Activated naive CD4-positive, alpha-beta T cell treated with anti-CD3 and anti-CD28 coated beads, Interleukin-2, amount 50 U/mL, for 72 hours (primary cell): ENCODE measurements at places on chromosomes 6 and 20.

- DNase-seq: no peak
Observed at GRCh38 chr20:11992426-11992825, 74.7 kb downstream of the BTBD3 start.

GRCh38 chr6:120496661-120497060 lies 837.6 kb downstream of the TBC1D32 start:
- DNase-seq: no peak

DNA sequence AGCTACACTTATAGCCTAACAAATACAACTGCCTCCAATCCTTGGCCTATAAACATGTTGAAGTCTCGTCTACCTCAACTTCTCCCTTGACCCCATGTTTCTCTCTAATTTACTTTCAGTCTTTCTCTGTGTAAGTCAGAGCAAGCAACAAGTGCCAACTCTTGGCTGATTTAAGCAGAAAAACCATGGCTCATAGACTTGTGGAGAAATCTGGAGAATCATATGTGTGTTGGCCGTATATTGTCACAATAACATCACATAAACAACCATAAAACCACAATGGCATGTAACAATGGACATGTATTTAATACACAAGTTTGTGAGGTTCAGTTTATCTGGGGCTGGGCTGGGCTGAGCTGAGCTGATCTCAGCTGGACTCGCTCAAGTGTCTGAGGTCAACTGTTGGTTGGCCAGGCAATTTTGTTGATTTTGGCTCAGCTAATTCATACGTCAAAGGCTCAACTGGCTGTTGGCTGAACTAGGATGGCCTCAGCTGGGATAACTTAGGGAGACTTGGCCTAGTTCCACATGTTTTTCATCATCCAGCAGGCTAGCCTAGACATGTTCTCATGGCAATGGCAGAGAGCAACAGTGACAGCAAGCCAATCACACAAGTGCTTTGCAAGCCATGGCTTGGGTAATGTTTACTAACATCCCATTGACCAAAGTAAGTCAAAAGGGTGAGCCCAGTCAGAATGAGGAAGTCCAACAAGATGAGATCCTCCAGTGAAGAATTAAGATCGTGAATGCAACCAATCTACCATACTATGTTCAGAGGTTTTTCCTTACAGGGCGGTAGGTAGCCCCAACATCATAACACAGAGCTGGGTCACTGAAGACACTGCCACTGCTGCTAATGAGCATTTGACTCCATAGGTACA lies 12.9 kb upstream of the TBC1D22B start:
- DNase-seq: no peak

- no peak for DNase-seq
Observed at GRCh38 chr20:25220810-25221591, 25.5 kb downstream of the ENTPD6 start.

- no peak for DNase-seq
Observed at GRCh38 chr6:67606906-67607828, 1027.9 kb upstream of the ADGRB3 start.

DNA sequence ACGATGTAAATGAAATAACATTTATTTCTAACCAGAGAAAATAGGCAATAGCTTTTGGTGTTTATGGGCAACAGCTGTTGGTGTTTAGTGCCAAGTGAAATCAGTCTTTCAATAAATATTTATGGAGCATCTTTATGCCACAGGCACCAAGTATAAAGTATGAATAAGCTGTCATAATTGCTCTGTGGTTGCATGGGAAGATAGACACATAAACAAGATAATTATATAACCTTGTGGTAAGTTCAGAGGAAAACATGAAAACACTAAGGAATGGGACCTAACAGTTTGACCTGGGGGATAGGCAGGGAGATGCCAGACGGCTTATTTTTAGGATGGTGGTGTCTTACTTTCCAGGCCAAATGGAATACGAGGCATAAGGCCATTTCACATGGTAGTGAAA lies 110.9 kb downstream of the GFRAL start:
- DNase-seq: no peak

GRCh38 chr6:144123836-144124235 lies 26.5 kb upstream of the STX11 start:
- no peak for DNase-seq

GRCh38 chr20:59580991-59581401 lies 23.3 kb upstream of the PHACTR3 start:
- no peak for DNase-seq

GRCh38 chr6:22801831-22802230 lies 232.5 kb downstream of the HDGFL1 start:
- DNase-seq: no peak

GRCh38 chr6:21138336-21139069 lies 455.0 kb upstream of the SOX4 start:
- DNase-seq: no peak

- no peak for DNase-seq
Observed at GRCh38 chr6:42441697-42442081, 10.0 kb downstream of the TRERF1 start.

- no peak for DNase-seq
Observed at GRCh38 chr6:129635396-129636130, 74.4 kb downstream of the ARHGAP18 start.

- DNase-seq: no peak
Observed at GRCh38 chr20:7137395-7138151, 370.1 kb downstream of the BMP2 start.

- peak; percentile 87 for DNase-seq
Observed at GRCh38 chr20:37095599-37096414, at the start of gene RBL1. Gene RBL1, minus strand, starts transcription at chr20:37095997. Its CDS starts 69 bp downstream, at chr20:37095928.

GRCh38 chr6:155128977-155129376 lies 133.9 kb downstream of the TIAM2 start:
- no peak for DNase-seq

GRCh38 chr20:32139947-32140346 lies 30.4 kb downstream of the TM9SF4 start:
- no peak for DNase-seq

DNA sequence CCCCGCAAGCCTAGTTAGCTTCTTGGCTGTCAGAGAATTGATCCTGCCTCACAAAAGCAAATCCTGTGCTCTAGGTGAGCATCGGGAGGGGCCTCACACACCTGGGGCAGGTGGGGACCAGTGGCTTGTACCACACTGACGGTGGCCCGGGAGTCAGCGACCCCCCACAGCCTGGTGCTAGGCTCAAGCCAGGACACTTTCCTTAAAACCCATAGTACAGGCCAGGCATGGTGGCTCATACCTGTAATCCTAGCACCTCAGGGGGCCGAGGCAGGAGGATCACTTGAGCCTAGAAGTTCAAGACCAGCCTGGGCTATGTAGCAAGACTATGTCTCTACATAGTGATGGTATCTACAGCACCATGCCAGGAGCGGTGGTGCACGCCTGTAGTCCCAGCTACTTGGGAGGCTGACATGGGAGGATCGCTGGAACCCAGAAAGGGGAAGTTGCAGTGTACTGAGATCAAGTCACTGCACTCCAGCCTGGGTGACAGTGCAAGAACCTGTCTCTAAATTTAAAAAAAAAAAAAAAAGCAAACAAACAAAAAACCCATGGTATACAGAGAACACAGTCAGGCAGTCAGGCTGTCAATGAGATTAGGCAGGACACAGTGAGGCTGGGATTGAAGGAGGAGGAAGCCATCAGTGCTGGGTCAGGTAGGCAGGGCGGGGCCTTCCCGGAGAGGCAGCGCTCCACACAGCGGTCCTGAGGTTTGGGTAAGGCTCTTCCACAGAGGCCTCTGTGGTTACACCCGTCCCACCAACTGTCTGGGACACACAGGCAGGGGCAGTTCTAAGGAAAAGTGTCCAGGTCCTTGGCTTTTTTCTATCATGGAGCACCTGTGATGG lies 41.3 kb downstream of the SYNJ2 start:
- no peak for DNase-seq

DNA sequence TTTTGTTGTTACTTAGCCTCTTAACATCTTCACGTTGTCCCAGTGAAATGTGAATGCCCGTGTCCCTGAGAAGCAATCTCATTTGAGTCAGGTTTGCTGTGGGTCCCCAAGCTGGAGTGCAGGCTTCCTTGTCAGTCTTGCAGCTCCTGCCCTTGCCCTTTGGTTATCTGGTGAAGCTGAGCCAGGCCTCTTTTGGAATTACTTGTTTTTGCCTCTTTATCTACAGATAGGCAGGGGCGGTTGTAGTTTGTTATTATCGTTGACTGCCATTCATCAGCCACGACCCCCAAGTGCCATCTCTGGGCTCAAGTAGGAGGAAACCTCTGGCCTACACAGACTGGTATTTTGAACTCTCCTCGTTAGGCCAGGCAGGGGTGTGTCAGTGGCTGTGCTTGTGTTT lies 2.2 kb downstream of the TMEM14C start:
- no peak for DNase-seq

GRCh38 chr6:166277018-166277417 lies 31.2 kb downstream of the PRR18 start:
- no peak for DNase-seq

- no peak for DNase-seq
Observed at GRCh38 chr20:63425846-63426485, 46.5 kb downstream of the KCNQ2 start.

DNA sequence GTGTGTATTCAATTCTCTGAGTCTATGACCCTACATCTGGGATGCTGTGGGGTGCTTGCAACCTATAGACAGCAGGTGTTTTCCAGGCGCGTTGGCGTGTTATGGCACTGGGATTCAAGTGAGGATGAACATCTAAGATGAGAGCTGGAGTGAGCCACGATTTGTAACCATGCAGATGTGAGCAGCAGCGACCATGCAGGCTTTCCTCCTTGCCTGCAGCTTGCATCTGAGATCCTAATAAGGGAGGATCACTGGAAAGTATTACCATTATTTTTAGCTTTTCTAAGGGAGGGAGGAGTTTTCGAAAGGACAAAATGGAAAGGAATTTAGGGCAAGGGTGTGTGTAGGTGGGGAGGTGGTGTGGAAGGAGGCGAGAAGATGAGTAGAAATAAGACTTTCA lies 216.7 kb downstream of the ATXN1 start:
- no peak for DNase-seq
